ENCODE measurements at places on chromosomes 2 and 18.

GRCh38 chr2:213863541-213863940, 547.3 kb upstream of the VWC2L start:
- H3K36me3 ChIP-seq = no peaks in the 10 kb centered on the region
- no peak for DNase-seq
- no peak overlapping the region for H3K27ac ChIP-seq
- no peaks in the 10 kb centered on the region for H3K27me3 ChIP-seq

GRCh38 chr2:84194949-84195644, 264.0 kb downstream of the SUCLG1 start:
- H3K27ac ChIP-seq = no peak overlapping the region
- H3K36me3 ChIP-seq = no peaks in the 10 kb centered on the region
- no peak overlapping the region for H3K4me3 ChIP-seq
- no peak for DNase-seq

DNA sequence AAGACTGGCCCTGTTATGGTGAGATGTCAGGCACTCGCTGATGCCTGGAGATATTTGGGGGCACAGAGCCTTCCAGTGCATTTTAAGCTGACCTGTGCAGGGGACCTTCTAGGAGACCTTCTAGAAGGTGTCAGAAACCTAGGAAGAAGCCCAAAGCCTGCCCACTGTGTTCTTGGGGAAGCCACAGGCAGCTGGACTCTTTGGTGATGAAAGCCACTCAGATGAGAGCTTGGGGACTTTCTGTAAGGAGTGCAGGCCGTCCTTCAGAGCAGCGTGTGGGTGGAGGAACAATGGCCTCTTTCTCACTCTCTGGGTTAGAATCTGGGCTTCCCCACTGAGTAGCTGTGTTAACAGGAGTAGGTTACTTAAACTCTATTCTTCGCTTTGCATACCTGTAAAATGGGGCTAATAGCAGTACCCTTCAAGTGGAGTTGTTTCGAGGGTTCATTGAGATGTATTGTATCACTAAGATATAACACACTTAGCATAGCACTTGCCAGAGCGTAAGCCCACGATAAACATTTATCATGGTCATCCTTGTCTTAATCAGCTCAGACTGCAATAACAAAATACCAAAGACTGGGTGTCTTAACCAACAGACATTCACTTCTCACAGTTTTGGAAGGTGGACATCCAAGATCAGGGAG, 322.3 kb upstream of the EPAS1 start:
- H3K27me3 ChIP-seq = no peaks in the 10 kb centered on the region
- no peaks in the 10 kb centered on the region for H3K36me3 ChIP-seq
- H3K4me1 ChIP-seq = no peaks in the 10 kb centered on the region
- no peak overlapping the region for H3K27ac ChIP-seq
- H3K4me3 ChIP-seq = no peak overlapping the region

DNA sequence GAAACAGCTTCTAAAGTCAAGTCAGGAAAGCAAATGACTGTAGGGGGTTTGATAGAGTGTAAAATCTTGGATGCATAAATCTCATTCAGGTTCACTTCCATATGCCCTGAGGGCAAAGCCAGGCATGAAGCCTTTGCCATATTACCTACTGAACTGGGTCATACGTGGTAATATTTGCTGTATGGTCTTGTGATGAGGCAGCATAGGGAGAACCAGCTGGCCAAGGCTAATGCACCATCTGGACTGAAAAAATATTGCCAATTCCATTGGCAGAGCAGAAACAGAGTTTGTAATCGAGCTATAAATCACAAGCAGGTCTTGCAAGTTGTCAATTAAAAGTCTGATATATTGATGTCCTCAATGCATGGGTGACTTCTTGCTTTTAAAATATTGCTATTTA, 243.8 kb downstream of the ERBB4 start:
- H3K4me1 ChIP-seq = no peaks in the 10 kb centered on the region
- no peak overlapping the region for H3K27ac ChIP-seq
- no peaks in the 10 kb centered on the region for H3K27me3 ChIP-seq
- no peak for DNase-seq

- no peak overlapping the region for H3K4me3 ChIP-seq
- DNase-seq = no peak
- no peaks in the 10 kb centered on the region for H3K4me1 ChIP-seq
These were observed 8.8 kb upstream of the SH3RF3 start for GRCh38 chr2:109120166-109120565.

- H3K36me3 ChIP-seq = peaks cover 19% of the 10 kb centered on the region
- H3K4me3 ChIP-seq = peak overlapping the region; percentile 84
- DNase-seq = no peak
- peak overlapping the region; percentile 85 for H3K27ac ChIP-seq
- peaks cover 19% of the 10 kb centered on the region for H3K27me3 ChIP-seq
These were observed 110.9 kb downstream of the FAM210A start for GRCh38 chr18:13615432-13615861.

DNA sequence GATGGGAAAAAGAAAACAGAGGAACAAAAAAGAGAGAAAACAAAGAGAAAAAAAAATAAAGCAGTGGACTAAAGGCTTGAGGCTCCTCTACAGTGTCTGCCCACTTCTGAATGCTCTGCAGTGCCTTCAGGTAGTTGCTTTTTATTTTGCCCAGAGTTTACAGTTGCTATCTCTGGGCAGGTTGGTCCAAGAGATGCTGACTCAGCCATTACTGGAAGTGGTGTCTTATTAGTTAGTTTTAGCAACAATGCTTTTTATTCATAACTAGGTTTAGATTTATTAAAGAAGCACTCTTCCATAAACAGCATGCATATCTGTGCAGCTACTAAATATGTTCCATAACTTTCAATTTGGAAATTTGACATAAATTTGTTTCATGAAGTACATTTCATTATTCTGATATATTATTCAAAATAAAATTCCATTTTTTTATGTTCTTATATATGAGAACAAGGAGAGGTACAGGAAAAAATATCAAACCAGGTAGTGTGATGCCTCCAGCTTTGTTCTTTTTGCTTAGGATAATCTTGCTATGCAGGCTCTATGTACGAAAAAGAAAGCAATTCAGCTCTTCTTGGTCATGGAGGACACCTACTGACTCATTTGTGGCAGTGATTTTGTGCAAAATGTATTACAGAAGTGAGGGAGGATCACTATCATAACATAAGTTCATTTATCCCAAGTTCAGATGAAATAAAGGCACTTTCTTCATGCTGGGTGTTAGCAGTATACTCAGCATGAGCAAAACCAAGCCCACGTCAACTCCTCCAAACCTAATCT, 69.5 kb downstream of the RPIA start:
- DNase-seq = no peak
- no peak overlapping the region for H3K4me3 ChIP-seq
- no peaks in the 10 kb centered on the region for H3K36me3 ChIP-seq

DNA sequence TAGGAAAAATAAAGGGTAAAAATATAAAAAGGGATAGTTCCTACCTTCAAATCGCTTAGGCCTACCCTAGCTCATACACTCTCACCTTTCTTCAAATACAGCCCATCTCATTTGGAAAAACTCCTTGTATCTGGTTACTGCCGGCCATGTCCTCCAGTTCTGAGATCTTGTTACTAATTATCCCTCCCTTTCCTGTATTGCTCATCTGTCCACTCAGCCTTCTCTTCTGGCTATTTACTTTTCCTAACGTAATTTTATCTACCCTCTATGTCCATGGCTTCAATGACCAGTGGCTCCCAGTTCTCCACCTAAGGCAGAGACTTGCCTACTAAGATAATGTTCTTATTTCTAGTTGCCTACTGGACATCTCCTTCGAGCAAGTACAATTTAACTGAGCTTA, 342.9 kb upstream of the ACVR2A start:
- H3K27me3 ChIP-seq = no peaks in the 10 kb centered on the region
- no peak overlapping the region for H3K4me3 ChIP-seq
- no peak overlapping the region for H3K27ac ChIP-seq
- no peaks in the 10 kb centered on the region for H3K36me3 ChIP-seq
- no peak for DNase-seq

DNA sequence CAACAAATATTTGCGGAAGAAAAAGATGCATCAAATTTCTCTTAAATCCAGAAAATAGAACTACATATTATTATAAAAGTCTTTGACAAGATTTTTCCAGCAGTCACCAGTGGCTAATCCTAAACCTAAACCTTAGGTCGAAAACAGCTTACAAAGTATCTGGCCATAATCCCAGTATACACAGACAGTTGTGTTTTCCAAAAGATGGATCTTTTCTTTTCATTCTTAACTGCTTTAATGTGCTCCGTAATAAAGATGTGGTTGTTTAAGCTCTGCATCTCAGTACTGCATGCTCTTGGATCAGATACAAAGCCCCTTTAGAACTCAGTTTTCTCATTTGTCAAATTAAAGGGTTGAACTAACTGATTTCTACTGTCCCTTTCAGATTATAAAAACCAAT, 247.8 kb downstream of the TXNL1 start:
- no peak for DNase-seq
- no peak overlapping the region for H3K4me3 ChIP-seq
- H3K36me3 ChIP-seq = no peaks in the 10 kb centered on the region
- no peak overlapping the region for H3K27ac ChIP-seq

DNA sequence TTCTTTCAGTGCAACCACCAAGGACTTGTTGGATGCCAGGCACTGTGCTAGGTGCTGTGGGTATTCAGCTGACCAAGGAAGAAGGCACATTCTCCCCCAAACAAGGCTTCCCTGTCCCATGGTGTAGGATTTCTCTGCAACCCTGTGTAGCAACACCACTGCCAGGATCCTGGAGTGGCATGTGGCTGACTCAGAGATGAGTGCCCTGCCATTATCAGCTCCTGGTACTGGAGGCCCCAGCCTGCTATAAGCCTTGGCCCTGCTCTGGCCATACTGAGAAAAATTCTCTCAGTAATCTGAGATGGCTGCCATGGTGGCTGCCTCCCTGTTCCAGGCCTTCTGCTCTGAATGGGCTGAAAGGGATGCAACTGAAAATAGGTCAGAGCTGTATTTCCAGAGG, 4.3 kb downstream of the SMYD5 start:
- no peak overlapping the region for H3K4me3 ChIP-seq
- no peaks in the 10 kb centered on the region for H3K27me3 ChIP-seq
- peaks cover 29% of the 10 kb centered on the region for H3K36me3 ChIP-seq
- peaks cover 23% of the 10 kb centered on the region for H3K4me1 ChIP-seq

GRCh38 chr2:98118161-98118560, 31.2 kb downstream of the VWA3B start:
- no peak overlapping the region for H3K4me3 ChIP-seq
- no peak overlapping the region for H3K27ac ChIP-seq
- no peaks in the 10 kb centered on the region for H3K36me3 ChIP-seq
- peaks cover 3% of the 10 kb centered on the region for H3K4me1 ChIP-seq

DNA sequence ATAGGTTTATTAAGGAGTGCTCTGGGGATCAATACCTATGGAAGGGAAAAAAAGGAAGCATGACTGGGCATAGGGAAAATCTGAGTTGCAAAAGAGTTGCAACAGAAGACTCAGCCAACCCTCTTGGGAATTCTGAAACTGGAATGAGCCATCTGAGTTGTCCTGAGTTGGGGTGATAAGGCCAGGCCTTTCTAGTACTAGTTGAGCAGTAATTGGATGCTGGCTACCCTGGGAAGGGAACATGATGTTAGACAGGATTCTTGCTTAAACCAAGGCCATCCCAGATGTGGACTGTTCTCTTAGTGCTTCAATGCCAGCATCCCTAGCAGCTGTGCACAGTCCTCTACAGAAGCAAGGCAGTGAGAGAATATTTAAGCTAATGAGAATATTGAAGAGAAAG, 348.8 kb upstream of the GULP1 start:
- no peaks in the 10 kb centered on the region for H3K4me1 ChIP-seq
- H3K36me3 ChIP-seq = no peaks in the 10 kb centered on the region
- no peak overlapping the region for H3K27ac ChIP-seq
- H3K4me3 ChIP-seq = no peak overlapping the region
- no peak for DNase-seq

DNA sequence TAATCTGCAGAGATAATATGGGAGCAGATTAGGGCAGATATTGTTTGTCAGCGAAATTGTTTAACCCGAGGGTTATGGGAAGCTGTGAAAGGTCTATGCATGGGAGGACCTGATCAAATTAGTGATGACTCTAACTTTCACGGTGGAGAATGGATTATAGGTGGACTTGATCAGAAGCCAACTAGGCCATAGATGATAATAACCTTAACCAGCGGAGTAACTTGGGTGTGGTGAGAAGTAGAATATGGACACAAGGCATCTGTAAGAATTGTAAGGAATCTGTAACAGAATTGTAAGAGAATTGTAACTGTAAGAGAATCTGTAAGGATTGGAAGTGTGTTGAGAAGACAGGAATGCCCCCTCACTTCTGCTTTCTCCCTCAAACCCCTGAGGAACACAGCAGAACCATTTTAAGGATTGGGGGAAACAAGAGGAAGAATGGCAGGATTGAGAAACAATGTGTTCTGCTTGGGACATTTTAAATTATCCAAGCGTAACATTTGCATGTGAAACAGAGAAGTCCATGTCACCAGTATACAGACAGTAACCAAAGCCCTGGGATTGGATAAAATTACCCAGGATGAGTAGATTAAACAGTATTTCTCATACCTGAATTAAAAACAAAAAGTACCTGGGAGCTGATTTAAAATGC, 14.9 kb upstream of the SLC39A10 start:
- no peaks in the 10 kb centered on the region for H3K4me1 ChIP-seq
- no peaks in the 10 kb centered on the region for H3K36me3 ChIP-seq
- no peak overlapping the region for H3K4me3 ChIP-seq
- no peak overlapping the region for H3K27ac ChIP-seq
- DNase-seq = no peak

GRCh38 chr2:61647044-61647443, 108.9 kb upstream of the XPO1 start:
- no peaks in the 10 kb centered on the region for H3K4me1 ChIP-seq
- DNase-seq = no peak
- H3K27me3 ChIP-seq = no peaks in the 10 kb centered on the region
- H3K4me3 ChIP-seq = no peak overlapping the region
- H3K27ac ChIP-seq = no peak overlapping the region

DNA sequence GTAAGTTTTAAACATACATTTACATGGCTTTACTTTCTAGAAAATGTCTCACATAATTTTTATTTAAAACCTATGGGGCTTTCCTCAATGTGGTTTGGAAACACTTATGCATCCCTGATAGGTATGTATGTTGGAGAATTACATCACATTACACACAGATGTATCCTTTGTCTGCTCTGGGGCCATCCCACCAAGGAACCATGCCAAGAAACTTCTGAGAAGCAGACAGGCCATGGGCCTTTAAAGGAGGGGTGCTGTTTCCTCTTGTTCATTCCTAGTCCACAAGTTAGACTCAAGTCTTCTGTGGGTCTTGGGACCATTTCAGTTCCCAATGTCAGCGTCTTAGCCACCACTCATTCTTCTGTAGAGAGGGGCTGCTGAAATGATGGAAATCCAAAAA, 162.0 kb upstream of the SETBP1 start:
- H3K4me1 ChIP-seq = no peaks in the 10 kb centered on the region
- H3K27ac ChIP-seq = no peak overlapping the region
- no peak overlapping the region for H3K4me3 ChIP-seq
- DNase-seq = no peak
- no peaks in the 10 kb centered on the region for H3K36me3 ChIP-seq

GRCh38 chr2:154403242-154403790, 295.2 kb upstream of the KCNJ3 start:
- no peaks in the 10 kb centered on the region for H3K4me1 ChIP-seq
- no peaks in the 10 kb centered on the region for H3K27me3 ChIP-seq
- no peak for DNase-seq
- H3K27ac ChIP-seq = no peak overlapping the region
- no peak overlapping the region for H3K4me3 ChIP-seq
